ENCODE measurements at places on chromosomes 16 and 17.

DNA sequence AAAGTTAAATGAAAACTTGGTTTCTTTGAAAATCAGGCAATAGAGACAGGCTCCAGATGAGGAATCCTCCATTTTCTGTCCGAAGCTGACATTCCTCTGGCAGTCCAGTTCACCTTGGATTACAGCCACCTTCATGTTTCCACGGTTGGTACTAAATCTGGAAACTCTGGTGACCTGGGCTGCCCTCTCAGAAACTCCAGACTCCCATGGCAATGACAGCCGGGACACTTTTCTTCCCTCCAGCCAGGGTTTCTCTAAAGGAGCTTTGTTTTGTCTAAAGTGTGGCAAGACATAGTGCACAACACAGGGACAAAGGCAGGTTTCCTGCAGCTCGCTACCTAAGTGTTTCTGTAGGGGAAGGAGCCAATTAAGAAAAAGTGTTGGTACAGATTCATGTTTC is 36.0 kb downstream of the CLUAP1 start:
- DNase-seq: no peak

GRCh38 chr16:70749006-70749678 is 51.8 kb downstream of the VAC14 start:
- no peak for DNase-seq

GRCh38 chr17:69734656-69735055 is 320.2 kb downstream of the MAP2K6 start:
- DNase-seq: no peak

- no peak for DNase-seq
These were observed 14.0 kb downstream of the VPS53 start for GRCh38 chr17:700504-701094.

DNA sequence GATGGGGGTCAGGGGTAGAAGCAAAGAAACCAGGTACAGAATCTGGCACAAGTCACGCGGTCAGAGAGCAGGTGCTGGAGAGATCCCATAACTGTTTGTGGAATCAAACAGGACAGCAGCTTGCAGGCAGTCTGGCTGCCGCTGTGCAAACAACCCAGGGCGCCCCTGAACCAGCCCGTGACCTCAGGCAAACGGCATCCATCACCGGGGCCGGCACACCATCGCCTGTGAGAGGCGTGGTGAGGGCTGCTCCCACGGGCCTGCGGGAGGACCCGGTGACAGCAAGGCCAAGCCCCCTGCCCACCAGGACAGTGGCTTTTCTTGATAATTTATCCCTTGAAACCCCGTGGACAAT is 47.9 kb downstream of the CBFA2T3 start:
- DNase-seq: no peak

- DNase-seq: no peak
These were observed 13.0 kb downstream of the VEZF1 start for GRCh38 chr17:57975044-57975443.

All from GOT3 (cell line).